Cardiac septum (tissue), 1 donor: ENCODE measurements at places on chromosomes 13 and 19.
A peak's percentile ranks its signal among the peaks of the same experiment; 100 is the strongest.

DNA sequence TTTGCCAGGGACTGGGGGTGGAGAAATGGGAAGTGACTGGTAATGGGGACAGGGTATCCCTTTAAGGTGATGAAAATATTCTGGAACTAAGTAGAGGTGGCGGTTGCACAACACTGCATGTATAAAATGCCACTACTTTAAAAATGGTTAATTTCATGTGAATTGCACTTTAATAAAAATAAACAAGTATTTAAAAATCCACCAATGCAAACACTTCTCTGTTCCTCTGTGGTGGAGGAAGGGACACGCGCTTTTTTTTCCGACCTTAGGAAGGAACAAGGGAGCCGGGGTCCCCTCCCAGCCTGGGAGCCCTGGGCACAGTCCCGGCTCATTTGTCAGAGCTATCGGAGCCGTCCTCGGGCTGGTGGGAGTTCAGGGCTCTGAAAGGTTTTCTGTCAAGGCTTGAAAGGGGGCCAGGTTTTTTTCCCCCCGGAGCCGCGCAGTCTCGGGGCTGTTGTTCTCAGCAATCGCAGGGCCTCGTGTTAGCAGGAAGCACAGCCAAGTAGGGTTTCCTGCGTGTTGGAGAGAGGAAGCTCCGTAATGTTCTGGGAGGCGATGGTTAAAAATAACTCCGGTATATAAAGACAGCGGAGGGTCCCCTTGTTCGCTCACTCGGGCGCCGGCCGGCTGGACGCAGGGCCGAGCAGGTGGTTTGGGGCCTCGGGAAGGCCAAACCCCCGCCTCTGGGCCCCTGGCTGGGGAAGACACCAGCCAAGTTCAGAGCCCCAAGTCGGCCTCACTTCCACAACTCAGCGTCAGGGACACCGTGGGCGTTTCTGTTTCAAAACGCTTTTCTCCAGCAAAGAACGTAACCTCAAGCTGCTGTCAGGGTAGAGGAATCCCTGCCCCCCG, 41.2 kb upstream of the KLF2 start:
- peak; percentile 92 for DNase-seq

DNA sequence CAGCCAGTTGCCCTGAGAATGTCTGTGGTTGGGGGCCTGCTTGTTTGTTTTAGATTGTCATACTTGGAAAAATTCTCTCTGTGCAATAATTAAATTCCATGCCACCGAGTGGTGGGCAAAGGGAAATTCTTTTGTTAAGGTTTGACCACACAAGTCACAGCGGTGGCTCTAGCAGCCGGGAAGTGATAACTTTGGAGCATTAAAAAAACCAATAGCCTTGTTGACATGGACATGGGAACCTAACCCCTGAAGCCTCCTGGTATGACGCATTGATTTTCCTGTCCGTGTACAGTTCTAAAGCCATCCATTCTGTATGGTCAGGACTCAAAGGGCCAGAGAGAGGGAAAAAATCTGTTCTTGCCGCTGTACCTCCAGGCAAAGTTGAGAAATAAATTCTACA, 384.9 kb upstream of the ZNF507 start:
- no peak for DNase-seq

GRCh38 chr13:108981407-108981806, 352.0 kb downstream of the MYO16 start:
- no peak for DNase-seq

DNA sequence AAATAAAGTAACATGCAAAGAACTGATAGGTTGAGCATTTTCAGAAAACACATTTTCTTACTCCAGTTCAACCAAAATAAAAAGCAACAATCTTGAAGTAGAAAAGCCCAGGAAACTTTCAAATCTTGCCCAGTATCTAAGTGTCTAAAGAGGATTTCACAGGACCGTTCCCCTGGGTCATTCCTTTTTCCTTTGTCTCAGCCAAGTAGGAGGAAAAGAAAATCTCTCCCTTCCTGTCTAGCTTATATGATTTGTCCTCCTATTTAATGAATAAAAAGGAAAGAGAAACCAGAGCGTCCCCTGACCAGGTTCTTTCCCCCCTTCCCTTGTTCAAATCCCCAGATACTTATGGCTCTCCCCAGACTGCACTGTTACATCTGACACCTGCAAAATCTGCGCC, 248.0 kb downstream of the KCTD12 start:
- no peak for DNase-seq

DNA sequence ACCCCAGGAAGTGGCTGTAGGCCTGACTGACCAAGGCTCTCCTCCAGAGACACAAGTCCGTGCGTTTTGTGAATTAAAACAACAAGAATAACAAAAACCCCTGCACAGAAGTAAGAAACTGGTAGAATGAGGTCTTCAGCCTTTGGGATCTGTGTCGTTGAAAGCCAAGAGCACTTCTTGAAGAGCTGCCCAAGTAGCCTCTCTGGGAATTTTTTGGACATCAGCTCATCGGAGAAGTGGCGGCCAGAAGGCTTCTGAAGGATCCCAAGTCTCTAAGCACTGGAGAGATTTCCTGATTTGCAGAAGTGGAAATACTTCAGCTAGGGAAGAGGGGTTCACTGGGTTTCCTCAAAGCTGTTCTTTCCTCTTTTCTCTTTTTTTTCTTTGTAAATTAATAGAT, 100.4 kb upstream of the ZNF536 start:
- DNase-seq, result no peak

GRCh38 chr19:27793644-27794493, 1419.1 kb downstream of the UQCRFS1 start:
- DNase-seq, result peak; percentile 98

GRCh38 chr19:18208098-18208951, 4.5 kb upstream of the RAB3A start:
- DNase-seq, result peak; percentile 76

GRCh38 chr13:26382835-26383234, 128.9 kb downstream of the CDK8 start:
- no peak for DNase-seq

DNA sequence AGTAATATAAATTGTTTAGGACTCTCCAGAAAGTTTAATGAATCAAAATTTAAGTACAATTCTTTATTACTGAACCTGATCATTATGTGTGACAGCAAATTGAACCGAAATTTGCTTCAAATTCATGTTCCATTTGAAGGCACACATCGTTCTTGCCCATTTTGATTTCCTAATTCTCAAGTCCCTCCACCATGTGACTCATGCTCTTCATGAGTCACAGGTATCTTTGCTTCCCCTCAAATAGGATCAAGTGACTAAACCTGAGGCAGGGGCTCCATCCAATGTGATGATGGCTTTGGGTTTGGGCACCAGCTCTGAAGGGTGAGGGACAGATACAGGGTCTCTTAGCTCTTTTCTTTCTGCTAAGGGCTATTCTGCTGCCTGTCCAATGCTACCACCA, 86.1 kb downstream of the THSD1 start:
- no peak for DNase-seq

DNA sequence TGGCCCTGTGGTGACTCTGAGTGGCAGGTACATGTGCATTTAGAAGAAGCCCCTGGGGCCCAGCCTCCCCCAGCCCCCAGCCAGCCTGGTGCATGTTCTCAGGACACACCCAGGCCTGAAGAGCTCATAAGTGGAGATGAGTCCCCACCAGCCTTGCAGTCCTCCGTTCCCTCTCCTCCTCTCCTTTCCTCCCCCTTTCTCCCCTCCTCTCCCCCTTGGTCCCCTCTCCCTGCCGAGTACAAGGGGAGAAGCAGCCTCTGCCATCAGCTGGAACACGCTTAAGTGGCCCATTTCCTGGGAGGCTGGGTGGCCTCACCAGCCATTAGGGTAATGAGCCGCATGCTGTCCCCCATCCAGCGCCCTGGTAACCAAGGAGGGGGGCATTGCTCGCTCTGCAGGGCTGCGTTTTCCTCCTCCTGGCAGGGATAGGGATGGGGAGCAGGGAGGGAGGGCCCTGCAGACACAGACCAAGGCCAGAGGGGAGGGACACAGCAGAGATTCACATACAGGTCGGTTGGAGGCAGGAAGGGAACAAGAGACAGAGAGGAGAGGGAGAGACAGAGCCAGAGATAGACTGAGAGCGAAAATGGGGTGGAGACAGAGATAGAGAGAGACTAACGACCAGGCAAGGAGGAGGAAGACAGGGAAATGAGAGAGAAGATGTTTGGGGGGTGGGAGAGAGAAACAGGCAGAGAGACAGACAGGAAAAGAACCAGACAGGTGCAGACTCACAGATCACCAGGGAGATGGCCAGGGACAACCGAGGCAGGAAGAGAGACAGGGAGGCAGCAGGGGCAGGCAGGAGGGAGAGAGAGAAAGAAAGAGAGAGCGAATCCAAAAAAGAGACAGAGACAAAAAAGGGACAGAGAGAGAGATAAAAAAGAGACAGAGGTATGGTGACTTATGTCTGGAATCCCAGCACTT, 19.3 kb upstream of the DPP9 start:
- no peak for DNase-seq

DNA sequence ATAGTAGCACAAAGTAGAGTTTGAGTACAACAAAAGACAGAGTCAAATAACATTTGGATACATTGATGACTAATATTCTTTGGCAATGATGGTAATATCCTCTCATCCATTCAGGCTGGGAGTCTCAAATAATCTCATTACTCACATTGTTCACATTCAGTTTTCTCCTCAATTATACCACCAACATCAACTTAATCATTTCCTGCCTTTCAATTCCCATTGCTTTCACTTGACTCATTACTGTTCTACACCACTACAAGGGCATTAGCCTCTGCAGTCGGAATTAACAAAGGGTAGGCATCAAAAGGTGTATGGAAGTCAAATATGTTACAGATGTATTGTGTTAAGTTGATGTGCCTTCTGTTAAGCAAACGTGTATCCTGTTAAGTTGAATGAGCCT, 518.4 kb upstream of the SLITRK1 start:
- DNase-seq, result no peak

- DNase-seq, result no peak
Measured at GRCh38 chr19:17749912-17750317, 1.4 kb upstream of the FCHO1 start.

GRCh38 chr19:56176881-56177280, 1.1 kb downstream of the GALP start:
- no peak for DNase-seq

DNA sequence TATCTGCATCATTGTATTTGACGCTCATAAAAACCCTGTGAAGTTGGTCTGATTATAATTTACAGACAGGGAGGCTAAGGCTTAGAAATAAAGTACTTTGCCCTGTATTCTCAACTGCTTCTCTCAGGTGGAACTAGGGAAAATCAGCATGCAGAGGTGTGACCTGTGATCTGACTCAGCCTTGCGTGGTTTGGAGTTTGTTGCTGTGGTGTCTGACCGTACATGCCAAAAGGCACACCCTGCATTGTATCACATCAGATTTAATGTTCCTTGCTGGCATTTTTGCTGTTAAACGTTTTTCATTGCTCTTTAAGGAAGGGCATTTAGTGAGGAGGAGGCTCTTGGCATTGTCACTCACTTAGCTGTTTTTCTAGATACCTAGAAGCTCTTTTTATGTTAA, 58.8 kb upstream of the C1QTNF9B start:
- DNase-seq, result no peak

DNA sequence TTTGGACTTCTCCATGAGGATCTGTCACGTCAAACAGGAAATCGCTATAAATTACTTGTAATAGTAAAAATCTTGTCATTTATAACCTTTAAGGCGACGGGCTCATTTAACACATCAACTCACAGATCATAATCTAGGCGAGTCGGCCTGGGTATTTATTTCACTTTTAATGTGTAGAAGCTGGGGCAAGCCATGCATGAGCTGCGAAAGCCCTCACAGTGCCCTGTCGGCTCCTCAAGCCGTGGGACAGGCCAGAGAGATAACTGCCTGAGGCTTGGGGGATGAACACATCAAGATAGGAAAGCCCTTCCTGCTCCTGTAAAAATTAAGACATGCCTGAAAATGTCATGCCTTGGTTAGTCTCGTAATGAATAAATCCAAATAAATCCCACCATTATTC, 30.8 kb downstream of the SOX1 start:
- no peak for DNase-seq

GRCh38 chr19:46728208-46728607, 11.3 kb upstream of the PRKD2 start:
- no peak for DNase-seq

DNA sequence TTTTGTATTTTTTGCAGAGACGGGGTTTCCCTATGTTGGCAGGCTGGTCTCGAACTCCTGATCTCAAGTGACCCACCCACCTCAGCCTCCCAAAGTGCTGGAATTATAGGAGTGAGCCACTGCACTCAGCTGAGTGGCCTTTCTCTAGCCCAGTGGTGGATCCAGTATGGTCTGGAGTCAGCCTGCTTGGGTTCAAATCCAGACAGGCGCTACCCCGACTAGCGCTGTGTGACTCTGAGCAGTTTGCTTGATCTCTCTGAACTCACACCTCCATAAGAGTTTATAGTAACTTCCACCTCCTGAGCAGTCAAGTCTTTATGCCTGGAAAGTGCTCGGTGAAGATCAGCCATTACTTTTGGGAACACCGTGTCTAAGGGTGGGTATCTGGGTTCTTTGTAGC, 10.4 kb downstream of the S1PR2 start:
- DNase-seq, result no peak

DNA sequence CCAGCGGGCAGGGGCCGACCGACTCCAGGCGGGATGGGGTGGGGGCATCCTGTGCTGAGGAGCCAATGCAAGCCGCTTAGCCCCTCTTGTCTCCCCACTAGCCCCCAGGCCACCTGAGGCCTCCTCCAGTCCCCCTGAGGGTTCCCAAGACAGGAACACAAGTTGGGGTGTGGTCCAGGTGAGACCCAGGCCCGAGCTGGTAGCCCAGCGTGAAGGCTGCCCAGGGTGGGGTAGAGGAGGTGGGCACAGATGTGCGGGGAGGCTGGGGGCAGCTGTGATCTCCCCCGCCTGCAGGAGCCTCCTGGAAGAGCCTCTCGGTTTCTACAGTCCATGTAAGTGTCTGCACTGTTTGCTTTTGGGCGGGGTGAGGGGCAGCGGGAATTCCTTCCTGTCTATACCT, 10.4 kb downstream of the TLE6 start:
- DNase-seq, result no peak

DNA sequence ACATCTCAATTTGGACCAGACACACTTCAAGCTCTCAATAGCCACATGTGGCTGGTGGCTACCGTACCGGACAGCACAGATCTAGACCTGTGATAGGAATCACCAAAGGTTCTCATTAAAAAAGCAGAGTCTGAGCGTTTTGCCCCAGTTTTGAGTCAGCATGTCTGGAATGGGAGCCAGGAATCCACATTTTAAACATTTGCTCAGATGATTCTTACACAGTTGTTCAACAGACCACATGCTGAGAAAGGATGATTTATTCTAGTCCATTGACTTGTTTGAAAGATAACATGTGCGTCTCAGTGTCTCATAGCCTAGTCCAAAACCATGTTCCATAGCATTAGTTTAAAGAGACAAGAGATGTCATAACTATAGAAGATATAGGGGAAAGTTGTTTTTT, 53.4 kb downstream of the FLT3 start:
- DNase-seq, result no peak

DNA sequence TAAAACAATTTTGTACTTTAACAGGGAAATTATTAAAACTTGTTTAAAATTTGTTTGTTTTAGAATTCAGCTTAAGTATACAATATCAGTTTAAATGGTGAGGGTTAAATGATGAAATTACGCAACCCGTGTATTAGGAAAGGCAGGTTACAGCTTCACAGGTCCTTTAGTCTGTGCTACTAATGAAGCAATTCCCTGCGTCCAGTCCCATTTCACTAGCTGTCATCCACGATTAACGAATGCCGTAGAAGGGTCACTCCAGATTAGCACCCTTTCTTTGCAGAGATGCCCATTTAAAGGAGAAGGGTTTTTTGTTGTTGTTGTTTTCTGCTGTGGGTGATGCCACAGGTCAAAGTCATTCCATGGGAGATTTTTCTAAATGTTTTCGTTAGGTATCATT, 457.6 kb upstream of the SLC10A2 start:
- DNase-seq, result no peak
